NCI-H446 treated with DMSO at 0.1 percent for 48 hours (cell line): ENCODE measurements at places on chromosomes 13 and 19.

- DNase-seq: no peak
Measured at GRCh38 chr19:18710186-18710585, 26.7 kb downstream of the CRTC1 start.

DNA sequence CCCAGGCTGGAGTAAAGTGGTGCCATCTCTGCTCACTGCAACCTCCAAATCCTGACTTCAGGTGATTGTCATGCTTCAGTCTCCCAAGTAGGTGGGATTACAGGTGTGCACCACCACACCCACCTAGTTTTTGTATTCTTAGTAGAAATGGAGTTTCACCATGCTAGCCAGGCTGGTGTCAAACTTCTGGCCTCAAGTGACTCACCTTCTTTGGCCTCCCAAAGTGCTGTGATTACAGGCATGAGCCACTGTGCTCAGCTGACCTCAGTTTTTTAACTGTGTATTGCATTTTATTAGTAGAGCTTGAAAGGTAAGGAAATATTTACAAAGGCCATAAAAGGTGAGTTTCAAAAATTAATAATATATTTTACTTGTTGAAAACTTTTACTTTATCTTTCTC, 2.3 kb downstream of the ZNF726 start:
- DNase-seq: no peak

GRCh38 chr13:43977911-43978310, 98.2 kb downstream of the LACC1 start:
- no peak for DNase-seq

- peak; percentile 55 for DNase-seq
Measured at GRCh38 chr19:49999371-50000010, 25.7 kb downstream of the VRK3 start.

DNA sequence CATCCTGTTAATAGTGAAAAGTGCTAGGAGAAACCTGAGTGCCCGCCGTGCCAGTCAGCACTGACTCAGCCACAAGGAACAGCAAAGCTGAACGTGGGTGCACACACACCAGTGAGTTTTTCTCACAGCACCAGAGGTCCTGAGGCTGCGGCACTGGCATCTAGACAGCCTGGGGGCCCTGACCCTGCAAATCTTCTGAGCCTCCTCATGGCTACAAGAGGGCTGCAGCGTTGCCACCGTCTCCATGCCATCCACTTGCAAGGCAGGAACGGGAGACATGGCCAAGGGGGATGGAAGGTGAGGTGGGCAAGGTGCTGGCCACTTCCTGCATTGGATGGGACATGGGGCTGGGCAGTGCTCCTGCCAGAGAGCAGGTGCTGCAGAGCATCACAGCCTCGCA, 211.2 kb upstream of the SOX1 start:
- DNase-seq: no peak

GRCh38 chr19:43562226-43562697, 13.1 kb downstream of the XRCC1 start:
- DNase-seq: no peak

GRCh38 chr13:42056146-42056545, 7.7 kb downstream of the DGKH start:
- DNase-seq: no peak

DNA sequence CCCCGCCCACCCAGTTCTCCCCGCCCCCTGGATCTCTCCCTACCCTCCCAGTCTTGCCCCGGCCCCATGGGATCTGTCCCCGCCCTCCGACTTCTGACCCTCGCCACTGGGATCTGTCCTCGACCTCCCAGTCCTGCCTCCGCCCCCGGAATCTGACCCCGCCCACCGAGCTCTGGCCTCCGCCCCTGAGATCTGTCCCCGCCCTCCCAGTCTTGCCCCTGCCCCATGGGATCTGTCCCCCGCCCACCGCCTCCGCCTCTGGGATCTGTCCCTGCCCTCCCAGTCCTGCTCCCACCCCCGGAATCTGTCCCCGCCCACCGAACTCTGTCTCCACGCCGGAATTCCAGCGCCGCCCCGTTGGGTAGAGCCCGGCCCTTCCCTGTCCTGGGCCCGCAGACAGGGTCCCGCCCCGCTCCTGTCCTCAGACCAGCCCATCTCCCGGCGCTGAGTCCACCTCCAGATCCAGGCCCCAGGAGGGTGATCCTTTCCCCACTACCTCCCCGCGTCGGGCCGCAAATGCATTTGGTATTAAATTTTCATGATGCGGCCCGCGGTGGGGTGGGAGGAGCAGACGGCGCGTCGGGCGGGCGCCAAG, 1.5 kb upstream of the SLC17A7 start:
- DNase-seq: peak; percentile 79

DNA sequence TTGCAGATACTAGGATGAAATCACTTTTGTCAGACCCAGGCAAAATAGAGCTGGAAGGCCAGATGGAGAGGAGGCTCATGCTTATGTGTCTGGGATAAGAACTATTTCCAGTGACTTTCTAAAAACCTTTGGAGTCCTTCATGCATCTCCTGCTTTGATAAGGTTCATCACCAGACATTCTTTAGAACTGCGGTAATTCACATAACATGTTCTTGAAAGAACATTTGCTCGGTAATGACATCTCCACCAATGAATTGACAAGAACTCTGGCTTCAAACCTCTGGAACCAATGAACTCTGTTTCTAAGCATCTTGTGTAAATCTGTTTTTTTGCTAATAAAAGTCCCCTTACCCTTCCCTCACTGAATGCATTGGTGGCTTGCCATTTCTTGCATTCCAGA, 112.0 kb upstream of the KL start:
- no peak for DNase-seq

DNA sequence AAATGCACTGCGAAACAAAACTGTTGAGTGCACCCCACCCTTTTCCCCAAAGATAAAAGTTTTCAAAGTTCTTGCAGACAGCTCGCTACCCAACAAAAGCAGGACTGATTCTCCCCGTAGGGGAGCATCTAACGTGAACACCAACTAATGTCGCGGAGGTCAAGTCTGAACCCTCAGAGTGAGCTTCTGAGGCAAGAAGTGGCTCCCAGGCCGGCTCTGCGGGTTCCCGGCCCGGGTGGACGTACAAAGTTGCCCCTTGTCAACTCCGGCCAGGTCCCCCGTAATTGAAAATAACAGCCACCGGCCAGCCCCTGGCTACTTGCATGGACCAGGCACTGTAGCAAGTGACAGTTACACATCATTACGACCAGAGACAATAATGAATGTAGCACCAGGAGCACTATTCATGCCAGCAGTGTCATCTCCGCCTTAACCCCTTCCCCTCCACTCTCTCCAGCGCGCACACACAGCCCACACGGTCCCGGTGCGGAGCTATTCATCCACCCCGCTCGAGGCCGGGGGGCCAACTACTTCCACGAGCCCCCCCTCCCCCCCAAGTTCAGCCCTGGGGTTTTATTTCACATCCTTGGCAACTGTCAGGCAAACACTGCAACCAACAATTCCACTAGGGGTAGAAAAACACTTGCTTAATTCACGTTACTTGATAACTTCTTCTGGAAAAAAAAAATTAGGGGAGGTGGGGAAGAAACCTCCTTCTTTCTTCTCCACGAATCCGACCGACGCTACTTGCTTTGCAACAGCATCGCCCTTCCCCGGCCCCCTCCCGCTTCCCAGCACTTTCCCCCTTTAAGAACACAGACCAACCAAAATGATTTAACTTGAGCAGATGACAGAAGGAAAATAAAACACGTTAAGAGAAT, 1.2 kb downstream of the KLF12 start:
- DNase-seq: no peak

DNA sequence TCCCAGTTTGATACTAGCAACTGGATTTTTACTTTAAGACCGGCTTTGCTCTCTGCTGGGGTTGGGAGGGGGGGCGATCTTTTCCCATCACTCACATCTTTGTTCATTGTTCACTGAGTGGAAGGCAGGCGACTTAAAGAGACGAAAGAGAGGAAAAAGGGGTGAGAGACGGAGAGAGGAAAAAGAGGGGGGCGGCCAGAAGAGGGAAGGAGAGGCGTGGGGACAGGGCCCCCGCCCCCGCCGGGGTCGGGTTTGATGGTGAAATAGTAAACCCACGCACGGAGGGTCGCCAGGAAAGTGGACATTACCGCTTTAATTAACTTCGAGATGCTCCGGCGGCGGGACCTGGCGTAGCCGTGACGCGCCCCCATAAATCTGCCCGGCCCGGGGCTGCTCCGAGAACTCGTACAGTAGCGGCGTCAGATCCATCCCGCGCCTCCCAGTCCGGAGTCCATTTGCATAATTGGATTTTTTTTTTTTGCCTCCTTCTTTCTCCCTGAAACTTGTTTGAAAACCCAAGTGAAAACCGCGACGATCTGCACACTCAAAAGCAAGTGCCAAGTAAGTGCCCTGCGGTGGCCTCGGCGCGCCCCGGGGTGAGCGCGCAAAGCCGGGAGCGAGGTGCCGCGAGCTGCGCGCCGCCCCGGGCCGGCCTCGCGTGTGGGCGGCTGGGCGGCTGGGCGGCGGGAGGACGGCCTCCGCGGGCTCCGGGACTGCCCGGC, 143.9 kb upstream of the ZNF536 start:
- DNase-seq: no peak

DNA sequence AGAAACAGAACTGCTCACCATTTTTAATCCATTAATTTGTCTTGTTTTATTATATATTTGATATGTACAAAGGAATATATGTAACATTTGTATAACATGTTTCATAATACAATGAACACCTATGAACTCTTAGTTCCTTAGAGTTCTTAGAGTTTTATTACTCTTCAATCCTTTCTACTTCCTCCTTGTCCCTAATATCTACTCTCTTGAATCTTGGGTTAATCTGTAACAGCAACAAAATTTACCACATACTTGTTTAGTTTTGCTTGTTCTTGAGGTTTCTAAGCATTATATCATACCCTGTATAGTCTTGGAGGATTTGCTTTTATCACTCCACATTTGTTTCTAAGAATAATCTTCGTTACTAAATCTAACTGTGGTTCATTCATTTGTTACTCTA, 151.4 kb downstream of the PDS5B start:
- DNase-seq: no peak

DNA sequence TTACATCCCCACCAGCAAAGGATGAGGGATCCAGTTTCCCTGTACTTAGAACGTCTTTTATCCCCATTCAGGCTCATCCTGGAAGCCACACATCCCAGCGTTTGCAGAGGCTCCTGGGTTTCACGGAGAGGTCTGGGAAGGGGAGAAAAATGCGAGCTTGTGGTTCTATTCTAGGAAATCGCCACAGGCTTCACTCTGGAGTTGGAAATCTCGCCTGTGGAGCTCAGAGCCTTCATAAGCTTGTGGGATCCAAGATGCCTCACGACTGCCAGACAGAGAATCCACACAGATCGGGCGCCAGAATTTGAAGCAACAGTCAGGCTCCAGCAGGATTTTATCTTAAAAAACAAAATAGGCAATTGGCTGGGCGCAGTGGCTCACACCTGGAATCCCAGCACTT, 157.9 kb downstream of the PTPRS start:
- DNase-seq: no peak

DNA sequence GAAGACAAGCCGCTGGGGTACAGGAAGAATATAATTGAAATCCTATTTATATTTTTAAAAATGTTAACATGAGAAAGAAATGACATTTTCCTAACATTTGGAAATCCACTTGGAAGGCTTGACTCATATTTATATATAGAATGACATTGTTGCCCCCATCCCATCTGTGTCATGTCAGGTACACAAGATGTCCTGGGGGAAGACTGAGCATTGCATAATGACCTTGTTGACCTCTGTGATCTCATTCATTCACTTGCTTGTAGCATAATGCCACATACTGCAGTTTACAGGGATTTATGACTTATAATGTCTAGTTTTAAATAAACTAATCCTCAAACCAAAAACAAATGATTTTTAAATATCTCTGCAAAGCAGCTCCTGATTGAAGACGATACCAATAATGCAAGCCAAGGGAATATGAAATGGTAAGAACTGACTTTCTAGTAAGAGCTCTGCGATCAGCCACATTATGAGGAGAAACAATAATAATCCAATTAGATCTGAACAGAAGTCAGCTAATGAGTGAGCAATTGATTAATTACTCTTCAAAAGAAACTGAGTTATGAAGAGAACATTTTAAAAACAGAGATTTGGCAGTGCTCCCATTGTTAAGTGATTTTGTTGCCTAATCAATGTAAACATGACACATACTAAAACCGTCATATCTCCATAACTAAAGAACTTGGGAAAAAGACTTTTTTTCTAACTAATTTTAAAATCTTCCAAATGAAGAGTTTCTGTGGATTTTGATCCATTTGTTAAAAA, 21.2 kb upstream of the VWA8 start:
- DNase-seq: no peak

- DNase-seq: no peak
Measured at GRCh38 chr13:77620138-77620537, 77.3 kb upstream of the SLAIN1 start.

DNA sequence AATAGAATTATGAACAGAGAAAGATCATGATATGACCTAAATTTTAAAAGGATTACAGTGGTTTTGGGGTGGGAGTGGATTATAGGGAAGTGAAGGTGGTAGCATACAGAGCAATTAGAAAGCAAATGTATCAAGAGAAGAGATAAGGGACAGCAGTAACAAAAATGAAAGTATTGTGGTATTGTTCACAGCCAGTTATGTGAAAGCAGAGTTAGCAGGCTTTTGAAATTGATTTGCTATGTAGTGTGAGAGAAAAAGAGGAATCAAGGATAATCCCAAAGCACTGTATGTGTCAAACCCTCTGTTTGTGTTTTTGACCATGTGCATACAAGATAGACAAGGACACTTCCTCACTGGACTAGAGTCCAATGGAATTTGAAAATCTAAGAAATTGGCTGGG, 1721.4 kb downstream of the PCDH9 start:
- DNase-seq: no peak

GRCh38 chr13:20438801-20439200, 86.9 kb downstream of the CRYL1 start:
- no peak for DNase-seq

GRCh38 chr19:34145741-34146202, 26.5 kb upstream of the LSM14A start:
- peak; percentile 34 for DNase-seq

- DNase-seq: no peak
Measured at GRCh38 chr13:24671386-24672113, 8.7 kb upstream of the ATP12A start.

GRCh38 chr13:40792284-40793051, 3.1 kb downstream of the SLC25A15 start:
- DNase-seq: no peak

- no peak for DNase-seq
Measured at GRCh38 chr13:98150832-98151479, 8.1 kb downstream of the FARP1 start.

DNA sequence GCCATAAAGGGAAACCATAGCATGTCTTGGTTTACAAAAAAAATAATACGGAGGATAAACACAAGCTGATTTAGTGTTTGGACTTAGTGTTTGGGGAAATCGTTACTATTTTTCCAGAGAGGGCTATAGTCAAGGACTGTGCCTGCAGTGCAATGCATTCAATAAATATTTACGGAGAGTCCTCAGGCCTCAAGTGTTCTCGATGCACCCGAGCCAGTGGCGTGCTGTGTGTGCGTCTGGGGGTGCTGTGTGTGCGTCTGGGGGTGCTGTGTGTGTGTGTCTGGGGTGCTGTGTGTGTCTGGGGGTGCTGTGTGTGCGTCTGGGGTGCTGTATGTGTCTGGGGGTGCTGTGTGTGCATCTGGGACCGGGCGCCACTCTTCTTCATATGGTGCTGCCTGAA, 71.7 kb upstream of the GTF3A start:
- no peak for DNase-seq

- no peak for DNase-seq
Measured at GRCh38 chr19:3344608-3345598, 21.5 kb upstream of the NFIC start.

GRCh38 chr13:18236528-18236815, 945.2 kb downstream of the TUBA3C start:
- no peak for DNase-seq

GRCh38 chr19:11506101-11506555, 489 bp upstream of the ZNF653 start:
- no peak for DNase-seq

- no peak for DNase-seq
Measured at GRCh38 chr13:79973533-79973963, 367.4 kb downstream of the SPRY2 start.
